ENCODE measurements at places on chromosomes 2 and 18.

DNA sequence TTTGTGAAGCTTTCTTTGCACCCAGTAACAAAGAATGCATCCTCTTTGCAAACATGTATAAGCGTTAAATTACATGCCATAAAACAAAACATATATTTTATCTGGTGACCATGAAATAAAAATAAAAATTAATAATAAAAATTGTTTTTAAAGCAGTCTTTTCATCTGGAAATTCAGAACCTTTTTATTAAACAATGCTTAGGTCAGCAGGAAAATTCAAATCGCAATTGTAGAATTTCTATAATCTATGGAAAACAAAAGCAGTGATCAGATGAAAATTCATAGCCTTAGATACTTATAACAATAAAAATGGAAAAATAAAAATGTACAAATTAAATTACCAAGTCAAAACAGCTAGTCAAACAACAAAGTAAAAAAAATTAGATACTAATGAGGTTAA lies 435.9 kb upstream of the CHAC2 start:
- DNase-seq, result no peak

DNA sequence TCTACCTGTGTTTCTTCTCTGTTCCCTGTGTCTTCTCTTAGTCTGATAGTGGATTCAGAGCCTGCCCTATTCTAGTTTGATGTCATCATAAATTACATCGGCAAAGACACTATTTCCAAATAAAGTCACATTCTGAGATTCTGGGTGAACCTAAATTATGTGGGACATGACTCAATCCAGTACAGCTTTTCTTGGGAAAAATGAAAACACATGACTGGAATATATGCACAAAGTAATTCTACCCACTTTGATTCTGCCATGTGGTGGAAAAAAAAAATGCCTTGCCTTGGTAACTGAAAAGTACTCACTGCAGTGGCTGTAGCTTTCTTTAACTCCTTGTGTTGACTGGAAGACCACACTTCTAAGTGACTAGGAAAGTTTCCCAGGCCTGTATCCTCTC lies 73.7 kb downstream of the LRATD1 start:
- DNase-seq, result no peak

GRCh38 chr2:216279459-216279858 lies 92.8 kb downstream of the MARCHF4 start:
- DNase-seq, result no peak

DNA sequence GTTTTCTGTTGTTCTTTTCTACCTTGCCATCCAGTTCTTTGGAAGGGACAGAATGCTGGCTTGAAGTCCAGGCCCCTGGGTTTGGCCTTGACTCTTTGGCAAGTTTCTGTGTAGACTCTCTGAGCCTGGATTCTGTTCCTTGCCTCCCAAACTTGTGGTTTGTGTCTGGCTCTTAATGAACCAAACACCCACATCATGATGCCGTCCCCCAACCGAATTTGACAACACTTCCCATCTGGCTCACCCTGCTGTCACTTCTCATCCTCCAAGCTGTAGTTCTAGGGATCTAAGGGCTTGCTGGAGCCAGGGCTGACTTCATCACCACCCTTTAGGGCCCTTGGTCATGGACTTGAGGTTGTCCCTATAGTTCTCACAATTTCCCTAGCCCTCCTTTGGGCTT lies 68.9 kb upstream of the CELF4 start:
- no peak for DNase-seq

GRCh38 chr2:147501968-147502367 lies 342.9 kb upstream of the ACVR2A start:
- no peak for DNase-seq

DNA sequence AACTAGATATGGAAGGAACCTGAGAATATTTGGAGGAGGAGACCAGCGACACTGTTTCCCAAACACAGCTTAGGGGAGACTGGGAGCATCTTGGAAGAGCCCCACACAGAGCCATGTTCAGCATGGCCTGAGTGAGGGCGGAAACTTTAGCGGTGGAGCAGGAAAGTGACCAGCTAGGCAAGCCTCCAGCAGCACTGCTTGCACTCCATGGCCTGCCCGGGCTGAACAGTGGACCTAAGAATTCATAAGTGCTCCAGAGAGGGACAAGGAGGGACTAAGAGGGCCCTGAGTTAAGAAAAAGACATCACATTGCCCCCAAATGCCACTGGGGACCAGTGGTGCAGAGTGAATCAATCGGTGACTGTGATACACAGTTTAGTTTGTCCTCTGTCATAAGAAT lies 566.4 kb downstream of the TNS1 start:
- DNase-seq, result no peak

DNA sequence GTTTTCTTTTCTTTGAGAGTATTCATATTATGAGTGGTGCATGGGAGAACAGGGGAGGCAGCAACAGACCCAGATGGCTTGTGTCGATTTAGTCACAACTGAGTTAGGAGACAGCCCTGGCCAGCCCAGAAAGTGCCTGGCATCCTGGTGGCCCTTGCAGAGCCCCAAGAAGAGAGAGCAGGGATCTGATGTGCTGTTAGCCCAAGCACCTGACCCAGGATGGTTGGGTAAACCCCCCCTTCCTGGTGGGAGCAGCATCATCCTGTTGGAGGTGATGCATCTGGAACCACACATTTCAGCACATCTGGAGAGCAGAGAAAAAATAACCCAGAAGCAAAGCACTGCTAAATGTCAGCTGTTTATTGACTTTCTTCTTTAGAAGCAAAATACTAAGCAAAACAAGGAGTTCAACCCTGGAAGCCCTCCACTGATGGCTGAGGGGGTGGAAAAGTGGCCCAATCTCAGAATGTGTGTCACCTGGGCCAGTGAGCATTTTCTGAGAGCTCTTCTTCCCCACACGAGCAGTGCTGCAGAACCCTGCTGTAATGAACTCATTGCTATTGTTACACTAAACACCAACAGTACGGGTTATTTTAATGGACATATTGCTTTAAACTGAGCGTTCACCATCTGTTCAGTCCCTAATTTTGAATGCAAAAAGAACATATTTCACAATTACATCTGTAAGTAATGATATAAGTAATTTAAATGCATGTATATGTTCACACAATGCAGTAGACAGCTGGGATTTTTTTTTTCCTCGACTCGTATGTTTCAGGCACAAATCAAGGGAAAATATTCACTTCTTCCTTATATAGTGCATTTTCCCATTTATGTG lies 100.6 kb upstream of the SMIM21 start:
- DNase-seq, result no peak

GRCh38 chr2:239216614-239217273 lies 184.1 kb downstream of the HDAC4 start:
- peak; percentile 12 for DNase-seq

DNA sequence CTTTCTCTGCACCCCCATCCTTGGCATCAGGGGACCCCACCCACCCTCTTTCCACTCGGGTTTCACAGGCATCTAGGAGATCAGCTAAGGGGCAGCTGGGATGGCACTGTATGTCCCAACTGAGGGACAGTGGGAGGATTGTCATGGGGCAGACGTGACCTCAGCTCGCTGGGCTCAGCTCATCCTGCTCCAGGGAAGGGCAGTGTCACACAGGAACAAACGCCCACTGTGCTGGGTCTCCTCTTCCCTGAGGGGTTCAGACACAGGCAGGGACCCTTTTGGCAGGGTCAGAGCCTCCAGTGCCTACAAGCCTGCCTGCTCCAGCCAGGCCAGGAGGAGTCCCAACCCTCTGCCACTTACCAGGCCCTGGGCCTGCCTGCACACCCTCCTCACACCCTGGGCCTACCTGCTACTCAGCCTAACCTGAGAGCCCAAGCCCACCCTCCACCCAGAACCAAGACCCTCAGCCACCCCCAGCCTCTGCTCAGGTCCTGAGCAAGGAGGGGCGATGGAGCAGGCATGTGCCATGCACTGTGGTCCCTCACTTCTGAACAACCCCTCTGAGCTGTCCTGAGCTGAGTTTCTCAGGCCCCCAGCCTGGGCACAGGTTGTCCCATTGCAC lies 68.2 kb downstream of the HS1BP3 start:
- no peak for DNase-seq

DNA sequence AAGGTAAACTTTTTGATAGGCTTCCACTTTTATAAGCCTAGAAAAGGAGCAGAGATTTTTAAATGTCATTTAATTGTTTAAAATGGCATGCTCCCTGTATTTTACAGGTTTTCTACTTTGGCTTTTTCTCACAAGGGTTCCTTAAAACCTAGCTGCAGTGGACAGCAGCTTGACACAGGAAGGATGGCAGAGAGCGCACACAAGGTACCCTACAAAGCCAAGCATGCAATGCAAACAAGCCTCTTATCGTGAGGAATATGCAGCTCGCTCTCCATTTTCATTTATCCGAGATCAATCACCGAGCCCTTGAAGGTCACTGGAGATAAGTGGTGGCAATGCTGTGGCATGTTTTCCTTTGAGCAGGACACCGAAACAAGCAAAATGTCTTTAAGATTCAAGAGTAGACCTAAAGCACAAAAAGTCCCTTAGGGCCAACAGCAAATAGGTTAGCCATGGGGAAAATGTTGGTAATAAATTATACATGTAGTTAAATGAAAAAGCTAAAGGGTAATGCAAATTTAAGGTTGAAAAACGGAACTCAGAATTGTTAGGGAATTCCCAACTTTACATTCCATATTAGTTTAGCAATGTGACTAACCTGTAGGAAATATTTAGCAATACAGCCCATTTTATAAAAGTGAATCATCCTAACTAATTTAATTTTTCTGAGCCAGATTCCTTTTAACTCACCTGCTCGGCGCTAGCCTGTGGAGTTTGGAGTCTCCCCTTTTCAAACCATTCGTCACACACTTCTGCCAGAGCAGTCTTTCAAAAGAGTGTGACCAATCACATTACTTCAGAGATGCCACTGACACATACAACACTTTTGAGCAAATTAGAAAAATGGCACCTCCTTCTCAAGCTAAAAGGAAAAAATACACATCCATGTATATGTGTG lies 337.9 kb upstream of the PKDCC start:
- DNase-seq, result no peak

GRCh38 chr2:38056216-38056615 lies 19.7 kb downstream of the CYP1B1 start:
- no peak for DNase-seq

- DNase-seq, result no peak
These were observed 282.7 kb downstream of the PARD3B start for GRCh38 chr2:204827701-204828590.

DNA sequence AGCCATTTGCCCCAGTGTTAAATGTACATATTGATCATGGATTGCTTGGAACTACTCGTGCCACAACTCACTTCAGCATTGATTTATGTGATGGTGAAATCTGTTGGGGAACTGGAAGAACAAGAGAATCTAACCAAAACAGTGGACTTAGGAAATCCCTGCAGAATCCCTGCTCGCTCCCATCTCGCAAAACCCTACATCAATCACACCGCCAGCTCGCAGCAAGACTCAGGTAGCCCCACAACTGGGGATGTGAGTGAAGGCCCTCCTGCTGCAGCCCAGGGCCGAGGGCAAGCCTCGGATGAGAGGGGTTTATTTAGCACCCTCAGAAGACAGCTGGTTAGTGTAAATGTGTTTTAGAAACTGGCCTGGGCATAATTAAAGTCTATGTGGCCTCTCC lies 171.6 kb downstream of the ANAPC1 start:
- DNase-seq, result no peak

- DNase-seq, result no peak
These were observed 71.9 kb downstream of the INPP4A start for GRCh38 chr2:98516571-98516970.

GRCh38 chr18:48563027-48563426 lies 24.2 kb downstream of the CTIF start:
- no peak for DNase-seq

DNA sequence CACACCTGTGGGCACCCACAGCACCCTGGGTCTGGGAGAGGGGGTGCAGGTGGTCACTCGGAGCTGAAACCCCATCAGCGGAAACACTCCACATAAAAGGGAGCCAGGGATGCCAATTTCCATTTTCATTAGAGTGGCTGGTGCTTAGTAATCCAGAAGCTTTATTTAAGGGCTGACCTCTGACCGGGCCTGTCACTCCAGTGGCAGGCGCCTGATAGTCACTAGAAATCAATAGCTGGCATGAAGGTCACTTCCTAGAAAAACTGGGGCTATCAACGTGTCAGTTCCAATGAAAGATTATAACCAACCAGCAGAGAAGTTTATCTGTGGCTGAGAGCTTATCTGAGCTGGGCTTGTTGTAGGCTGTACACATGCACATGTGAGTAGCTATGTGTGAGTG lies 333.7 kb upstream of the SKOR2 start:
- DNase-seq, result no peak

- DNase-seq, result no peak
These were observed 20.1 kb upstream of the YES1 start for GRCh38 chr18:832085-832681.

DNA sequence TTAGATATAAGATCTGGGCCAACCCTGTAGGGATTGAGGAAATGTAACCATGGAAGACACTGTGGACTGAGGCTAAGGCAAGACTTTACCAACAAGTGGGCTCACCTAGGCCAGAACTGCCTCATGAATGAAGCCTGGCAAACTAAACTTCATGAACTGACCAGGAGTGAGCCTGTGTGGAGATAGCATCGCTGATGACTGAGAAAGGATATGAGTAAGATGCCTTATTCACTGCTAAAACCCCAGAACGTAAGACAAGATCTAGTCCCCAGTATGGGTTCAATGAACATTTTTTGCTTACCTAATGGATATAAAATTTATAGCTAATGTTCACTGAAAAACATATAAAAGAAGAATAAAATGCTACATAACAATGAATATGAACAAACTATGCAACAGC lies 399.8 kb downstream of the SATB2 start:
- no peak for DNase-seq

GRCh38 chr2:168211664-168212163 lies 35.7 kb downstream of the STK39 start:
- no peak for DNase-seq

- no peak for DNase-seq
These were observed 134.1 kb upstream of the SERPINE2 start for GRCh38 chr2:224173210-224173609.

DNA sequence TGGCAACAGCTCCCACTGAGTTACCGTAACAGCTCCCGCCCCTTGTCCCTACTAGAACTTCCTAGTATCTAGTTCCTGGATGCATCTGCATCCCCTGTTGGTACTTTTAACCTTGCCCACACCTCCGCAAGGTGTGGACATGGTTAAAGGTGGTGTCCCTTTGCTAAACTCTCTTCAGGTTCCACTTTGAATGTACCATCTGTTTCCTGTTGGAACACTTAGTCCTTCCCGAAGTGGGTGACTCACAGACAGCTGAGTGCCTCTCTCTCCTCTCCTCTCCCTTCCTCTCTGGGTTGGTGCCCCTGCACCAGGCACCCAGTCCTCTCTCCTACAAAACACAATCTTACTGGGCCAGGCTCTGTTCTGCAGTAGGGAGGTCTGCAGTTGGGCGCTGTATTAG lies 19.6 kb upstream of the REL start:
- no peak for DNase-seq

GRCh38 chr2:152420936-152421335 lies 86.0 kb downstream of the FMNL2 start:
- no peak for DNase-seq

DNA sequence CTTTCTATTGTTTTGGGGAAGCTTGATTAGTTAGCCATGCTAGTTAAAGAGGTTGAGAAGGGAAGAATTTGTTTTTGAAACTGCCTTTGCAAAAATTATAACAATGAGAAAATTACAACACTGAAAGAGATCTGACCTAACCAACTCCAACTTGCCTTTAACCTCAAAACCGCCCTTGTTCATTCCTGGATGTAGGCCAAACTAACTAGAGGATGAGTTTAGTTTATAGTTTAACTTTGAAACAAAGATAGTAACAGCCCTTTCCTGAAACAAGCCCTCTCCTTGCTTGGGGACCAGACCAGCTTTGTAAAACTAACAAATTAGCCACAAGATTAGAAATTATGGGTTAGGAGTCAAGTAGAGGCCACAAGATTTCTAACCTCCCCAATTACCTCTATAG lies 713.9 kb downstream of the CPS1 start:
- no peak for DNase-seq
